ENCODE measurements at places on chromosomes 4 and X.
A peak's percentile ranks its signal among the peaks of the same experiment; 100 is the strongest.

- no peak for DNase-seq
These were observed 30.8 kb upstream of the NDP start for GRCh38 chrX:44003975-44004374.

GRCh38 chr4:73068491-73069337 is 802 bp downstream of the COX18 start:
- no peak for DNase-seq

DNA sequence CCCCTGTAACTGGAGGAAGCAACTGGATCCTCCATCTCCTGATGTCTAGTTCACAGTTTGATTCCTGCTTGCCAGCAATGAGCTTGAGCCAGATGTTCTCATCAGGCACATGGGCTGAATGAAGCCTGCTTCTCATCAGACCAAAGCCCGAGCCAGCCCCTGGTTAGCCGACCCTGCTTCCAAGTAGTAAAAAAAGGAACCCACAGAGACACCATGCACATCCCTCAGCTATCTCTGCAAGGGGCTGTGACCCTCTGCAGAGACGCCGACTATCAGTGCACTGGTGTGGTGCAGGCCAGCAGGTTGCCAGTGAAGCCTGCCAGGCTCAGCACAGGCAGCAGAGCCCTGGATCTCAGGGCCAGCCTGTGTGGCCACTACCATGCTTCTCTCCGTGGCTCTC is 2.8 kb downstream of the DCTD start:
- DNase-seq, result no peak

DNA sequence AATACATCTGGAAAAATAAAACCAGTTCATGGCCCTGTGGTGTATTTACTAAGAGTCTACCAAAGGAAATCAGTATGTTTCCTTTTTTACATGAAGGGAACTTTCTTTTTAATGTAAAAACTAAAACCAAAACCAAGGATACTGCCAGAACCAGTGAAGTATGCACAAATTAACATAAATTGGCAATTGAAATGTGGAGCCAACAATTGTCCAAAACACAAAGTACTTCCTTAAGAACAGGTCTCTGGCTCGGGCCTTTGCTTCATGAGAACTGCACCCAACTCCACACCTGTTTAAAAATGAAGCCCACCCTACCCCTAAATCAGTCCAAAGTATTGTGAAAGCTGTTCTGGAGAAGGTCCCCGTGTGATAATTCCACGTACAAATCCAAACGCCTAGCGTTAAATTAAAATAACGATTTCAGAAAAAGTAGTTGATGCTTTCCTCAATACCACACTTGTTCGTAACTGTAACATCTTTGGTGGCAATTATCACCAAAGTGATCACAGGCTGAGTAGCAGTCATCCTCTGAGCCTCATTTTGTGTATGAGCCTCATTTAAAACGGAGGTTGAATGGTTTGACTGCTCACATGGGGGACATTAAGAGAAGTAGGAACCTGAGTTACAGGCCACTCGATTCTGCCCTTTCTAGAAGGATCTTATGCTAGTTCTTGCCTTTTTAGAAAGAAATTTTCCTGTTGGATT is 93.0 kb downstream of the GEMIN8 start:
- DNase-seq, result no peak

GRCh38 chrX:111035256-111035655 is 60.7 kb upstream of the PAK3 start:
- DNase-seq, result no peak

GRCh38 chr4:147913137-147913536 is 181.2 kb downstream of the ARHGAP10 start:
- no peak for DNase-seq

DNA sequence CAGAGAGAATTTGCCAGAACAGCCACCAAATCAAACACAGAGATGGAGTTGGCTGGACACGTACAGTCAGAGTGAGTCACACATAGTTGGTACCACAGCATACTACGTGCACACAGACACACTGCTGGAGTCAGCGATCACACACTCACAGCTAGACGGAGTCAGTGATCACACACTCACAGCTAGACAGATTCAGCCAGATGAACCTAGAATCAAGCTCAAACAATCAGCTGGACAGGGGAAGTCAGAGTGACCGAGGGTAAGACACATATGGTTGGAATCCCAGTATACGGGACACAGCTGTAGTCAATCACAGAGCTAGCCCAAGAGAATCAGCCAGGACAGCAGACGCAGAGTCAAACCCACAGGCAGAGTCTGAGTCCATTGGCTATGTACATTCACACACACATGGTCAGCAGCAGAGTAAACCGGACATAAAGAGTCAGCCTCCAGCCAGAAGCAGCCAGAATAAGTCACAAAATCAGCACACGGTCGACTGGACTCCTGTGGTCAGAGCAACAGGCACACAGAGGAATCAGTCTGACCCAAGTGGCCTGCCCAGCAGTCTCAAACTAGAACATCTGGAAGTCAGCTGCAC is 4.6 kb downstream of the SLC38A5 start:
- DNase-seq, result no peak

GRCh38 chr4:8297691-8298485 is 28.3 kb downstream of the HTRA3 start:
- DNase-seq, result no peak

- DNase-seq, result no peak
These were observed 58.6 kb downstream of the AREG start for GRCh38 chr4:74503580-74503979.

DNA sequence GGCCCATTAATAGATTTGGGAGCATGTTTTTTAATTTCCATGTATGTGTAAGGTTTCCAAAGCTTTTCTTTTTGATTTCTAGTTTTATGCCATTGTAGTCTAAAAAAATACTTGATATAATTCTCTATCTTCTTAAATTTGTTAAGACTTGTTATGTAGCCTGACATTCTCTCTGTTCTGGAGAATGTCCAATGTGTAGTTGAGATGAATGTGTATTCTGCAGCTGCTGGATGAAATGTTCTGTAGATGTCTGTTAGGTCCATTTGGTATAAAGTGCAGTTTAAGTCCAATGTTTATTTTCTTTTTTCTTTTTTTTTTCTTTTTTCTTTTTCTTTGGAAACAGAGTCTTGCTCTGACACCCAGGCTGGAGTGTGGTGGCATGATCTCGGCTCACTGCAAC is 378.5 kb upstream of the MAD2L1 start:
- DNase-seq, result no peak

DNA sequence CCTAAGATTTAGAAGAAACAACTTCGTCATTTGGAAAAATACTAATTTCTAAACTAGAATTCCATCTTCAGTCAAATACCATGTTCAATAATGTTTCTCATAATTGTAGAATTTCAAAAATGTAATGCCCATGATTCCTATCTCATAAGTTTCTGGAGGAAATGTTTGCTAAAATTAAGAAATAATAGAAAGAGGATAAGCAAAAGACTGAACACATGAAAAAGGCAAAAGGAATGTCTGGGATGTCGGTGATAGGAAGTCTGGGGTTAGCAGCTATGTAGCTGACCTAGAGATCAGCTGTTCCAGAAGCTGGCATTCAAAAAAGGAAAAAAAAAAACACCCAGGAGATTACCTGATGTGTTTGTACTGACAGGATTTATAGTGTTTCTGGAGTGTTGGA is 18.9 kb upstream of the PCDH10 start:
- peak; percentile 12 for DNase-seq

GRCh38 chrX:101206471-101206870 is 13.1 kb upstream of the DRP2 start:
- no peak for DNase-seq

DNA sequence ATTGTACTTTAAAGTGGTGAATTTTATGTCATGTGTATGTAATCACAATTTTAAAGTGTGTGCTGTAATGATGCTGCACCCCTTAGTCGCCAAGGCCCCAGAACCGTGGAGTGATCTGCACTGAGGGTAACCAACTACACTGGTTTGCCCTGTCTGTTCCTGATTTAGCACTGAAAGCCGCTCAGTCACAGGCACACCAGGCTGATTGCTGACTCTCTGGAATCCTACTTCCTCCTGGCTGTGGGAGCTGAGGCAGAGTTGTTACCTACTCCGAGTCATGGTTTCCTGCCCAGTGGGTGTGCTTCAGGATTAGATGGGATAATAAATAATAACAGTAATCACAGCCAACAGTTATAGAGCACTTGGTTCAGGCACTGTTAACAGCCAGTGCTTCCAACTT is 645.4 kb downstream of the BCOR start:
- no peak for DNase-seq

DNA sequence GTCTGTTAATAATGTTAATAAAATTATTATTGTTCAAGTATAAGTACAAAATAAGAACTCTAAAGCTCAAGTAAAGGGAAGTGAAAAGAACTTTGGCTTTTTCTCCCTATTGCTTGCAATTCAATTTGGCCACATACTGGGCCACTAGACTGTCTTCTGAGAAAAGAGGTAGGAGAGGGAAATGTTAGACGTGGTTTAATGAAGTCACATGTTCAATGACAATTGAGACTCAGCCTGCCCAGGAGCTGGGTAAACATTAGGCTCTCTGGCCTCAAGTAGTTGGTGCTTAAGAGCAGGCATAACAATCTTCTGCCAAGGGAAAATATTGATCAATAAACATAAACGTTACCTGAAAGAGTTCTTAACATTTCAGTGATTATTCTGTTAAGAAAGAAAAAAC is 15.1 kb upstream of the PRSS12 start:
- no peak for DNase-seq

DNA sequence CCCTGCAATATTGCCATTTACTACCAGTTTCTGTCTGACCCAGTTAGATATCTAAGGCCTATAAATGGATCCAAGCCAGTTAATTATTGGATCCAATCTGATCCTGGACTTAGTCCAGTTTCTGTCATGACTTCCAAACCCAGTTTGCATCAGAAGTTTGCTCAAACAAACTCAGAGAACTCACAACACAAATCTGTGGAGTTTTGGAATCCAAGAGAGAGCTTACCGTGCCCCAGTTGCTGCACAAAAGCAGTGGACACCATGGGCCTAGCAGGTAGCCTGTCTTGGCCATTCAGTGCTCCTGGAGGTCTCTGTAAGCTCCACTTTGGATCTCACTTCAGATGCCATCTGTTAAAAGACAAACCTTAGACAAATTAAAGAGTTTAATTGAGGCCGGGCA is 174.5 kb downstream of the AASDH start:
- DNase-seq, result no peak

GRCh38 chr4:177566691-177567090 is 124.5 kb upstream of the AGA start:
- no peak for DNase-seq

DNA sequence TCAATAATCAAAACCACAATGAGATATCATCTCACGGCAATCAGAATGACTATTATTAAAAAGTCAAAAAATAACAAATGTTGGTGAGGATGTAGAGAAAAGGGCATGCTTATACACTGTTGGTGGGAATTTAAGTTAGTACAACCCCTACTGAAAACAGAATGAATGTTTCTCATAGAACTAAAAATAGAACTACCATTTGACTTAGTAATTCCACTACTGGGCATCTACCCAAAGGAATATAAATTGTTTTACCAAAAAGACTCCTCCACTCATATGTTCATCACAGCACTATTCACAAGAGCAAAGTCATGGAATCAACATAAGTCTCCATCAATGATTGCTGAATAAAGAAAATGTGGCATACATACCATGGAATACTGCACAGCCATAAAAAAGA is 278.1 kb upstream of the ARSJ start:
- no peak for DNase-seq

GRCh38 chr4:76569225-76569624 is 134.2 kb downstream of the SHROOM3 start:
- DNase-seq, result no peak

- DNase-seq, result no peak
These were observed 8.7 kb upstream of the TIMM8A start for GRCh38 chrX:101357166-101357795.

GRCh38 chr4:145218251-145218650 is 37.9 kb upstream of the OTUD4 start:
- no peak for DNase-seq
